IPS-NIHi11 (cell line): ENCODE measurements at places on chromosomes 12 and 14.

DNA sequence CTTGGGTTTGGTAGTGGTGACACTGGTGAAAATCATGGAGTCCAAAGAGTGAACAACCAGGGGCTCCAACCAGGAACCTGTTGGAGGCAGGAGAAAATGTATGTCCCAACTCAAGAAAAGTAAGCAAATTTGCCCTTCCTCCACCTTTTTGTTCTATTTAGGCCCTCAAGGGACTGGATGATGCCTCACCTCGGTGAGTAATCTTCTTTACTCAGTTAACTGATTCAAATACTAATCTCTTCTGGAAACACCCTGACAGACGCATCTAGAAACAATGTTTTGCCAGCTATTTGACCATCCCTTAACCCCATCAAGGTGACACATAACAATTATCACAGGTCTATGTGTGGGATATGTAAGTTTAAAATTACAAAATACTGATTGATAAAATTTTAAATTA lies 272.4 kb upstream of the FOXG1 start:
- no peak for DNase-seq

- DNase-seq, result peak; percentile 12
Observed at GRCh38 chr12:77540097-77540496, 290.6 kb upstream of the NAV3 start.

DNA sequence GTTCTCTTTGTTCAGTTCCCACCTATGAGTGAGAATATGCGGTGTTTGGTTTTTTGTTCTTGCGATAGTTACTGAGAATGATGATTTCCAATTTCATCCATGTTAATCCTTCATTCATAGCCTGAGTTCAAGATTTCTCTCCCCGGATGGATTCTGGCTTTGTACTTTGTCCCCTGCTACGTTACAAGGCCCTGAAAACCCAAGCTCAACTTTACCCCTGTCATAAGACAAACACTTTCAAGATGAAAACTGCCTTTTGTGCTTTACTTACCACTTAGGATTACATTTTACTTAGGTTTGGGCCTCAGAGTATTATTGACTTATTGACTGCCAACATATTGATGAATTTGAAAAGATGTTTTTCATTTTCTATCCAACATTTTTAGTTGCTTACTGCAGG lies 36.3 kb downstream of the FOXA1 start:
- DNase-seq, result no peak

- DNase-seq, result peak; percentile 45
Observed at GRCh38 chr14:35438910-35439713, 34.6 kb upstream of the NFKBIA start.

GRCh38 chr14:94979891-94980290 lies 177.4 kb downstream of the DICER1 start:
- DNase-seq, result no peak

DNA sequence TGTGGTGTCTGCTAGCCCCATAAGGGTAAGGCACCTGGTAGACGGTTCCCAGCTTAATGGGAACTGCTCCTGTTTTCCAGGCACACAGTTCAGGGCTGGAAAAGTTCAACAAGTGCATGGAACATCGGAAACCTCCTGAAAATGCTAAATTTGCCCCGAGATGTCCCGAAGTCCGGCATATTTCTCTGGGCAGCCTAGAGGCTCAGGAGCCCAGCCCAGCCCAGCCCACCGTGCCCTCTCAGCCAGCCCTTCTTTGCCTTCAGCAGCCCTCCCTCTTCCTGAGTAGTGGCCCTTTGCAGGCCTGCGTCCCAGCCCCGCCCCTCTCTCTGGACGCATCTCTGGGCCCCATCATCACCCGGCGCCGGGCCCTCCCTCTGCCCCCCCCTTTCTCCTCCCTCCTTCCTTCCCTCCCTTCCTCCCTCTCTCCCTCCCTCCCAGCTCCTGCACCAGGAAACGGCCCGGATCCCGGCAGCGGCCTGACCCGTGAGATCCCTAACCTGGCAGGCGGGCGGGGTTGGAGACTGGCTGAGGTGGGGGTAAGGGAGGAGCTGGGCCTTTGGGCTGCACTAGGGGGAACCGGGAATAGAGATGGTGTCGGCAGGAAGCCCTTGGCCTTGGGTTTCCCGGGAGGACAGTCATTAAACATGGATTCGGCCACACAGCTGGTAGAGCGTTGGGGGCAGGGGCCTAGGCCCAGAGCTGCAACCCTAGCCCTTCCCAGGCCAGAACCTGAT lies at the start of gene BCL2L2:
Gene BCL2L2 (plus strand): TSS at position 422 of the 734 bp plus-strand sequence. CDS start 935 bp downstream, outside the sequence.
- peak; percentile 83 for DNase-seq

DNA sequence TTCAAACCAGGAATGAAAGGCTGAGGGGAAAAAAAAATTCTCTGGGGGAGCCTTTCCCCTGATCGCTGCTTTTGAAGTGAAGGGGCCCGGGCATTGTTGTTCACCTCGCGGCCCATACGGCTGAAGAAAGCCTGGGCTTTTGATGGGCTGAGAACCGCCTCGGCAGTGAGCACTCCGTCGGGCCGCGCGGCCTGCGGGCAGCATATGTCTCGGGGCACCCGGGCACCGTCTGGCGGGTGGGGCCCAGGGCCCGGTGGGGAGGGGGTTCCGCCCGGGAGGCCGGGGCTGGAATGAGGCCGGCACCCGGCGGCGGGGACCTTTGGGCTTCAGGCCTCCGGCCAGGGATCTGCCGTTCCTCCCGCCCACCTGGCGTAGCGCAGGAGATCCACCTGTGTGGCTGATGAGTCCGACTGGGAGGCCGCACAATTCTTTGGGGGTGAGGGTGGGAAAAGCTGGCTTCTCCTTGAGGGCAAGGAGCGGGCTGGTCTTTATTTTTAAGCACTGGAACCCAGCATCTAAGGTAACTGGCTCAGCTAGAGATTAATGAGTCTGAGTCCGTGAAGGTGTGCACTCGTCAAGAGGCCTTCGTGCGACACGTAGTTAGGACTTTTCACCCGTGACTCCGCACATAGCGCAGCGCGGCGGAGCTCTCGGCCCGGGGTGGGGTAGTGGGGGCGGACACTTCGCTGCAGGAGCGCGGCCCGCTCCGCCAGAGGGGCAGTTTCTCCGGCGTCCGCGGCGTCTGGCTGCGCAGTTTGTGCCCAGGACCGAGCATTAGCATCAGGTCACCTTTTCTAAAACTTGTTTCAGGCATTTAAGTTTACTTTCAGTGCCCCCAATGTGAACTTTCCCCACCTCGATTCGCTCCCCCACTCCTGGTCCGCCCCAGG lies 10.6 kb downstream of the FOXA1 start:
- no peak for DNase-seq

- no peak for DNase-seq
Observed at GRCh38 chr12:101356794-101357193, 50.8 kb downstream of the ARL1 start.

GRCh38 chr12:13788626-13789025 lies 192.8 kb downstream of the GRIN2B start:
- no peak for DNase-seq
